ENCODE measurements at places on chromosomes 3 and 15.

DNA sequence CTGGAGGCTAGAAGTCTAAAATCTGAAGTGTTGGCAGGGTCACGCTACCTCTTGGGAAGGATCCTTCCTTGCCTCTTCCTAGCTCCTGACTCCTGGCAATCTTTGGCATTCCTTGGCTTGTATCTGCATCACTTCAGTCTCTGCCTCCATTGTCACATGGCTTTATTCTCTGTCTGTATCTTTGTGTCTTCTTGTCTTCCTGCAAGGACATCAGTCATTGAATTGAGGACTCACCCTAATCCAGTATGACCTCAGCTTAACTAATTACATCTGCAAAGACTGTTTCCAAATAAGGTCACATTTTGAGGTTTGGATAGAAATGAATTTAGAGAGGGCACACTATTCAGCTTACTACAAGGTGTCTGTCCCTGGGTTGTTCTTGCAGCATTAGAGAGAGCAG, 31.1 kb upstream of the UTS2B start:
- no peak for DNase-seq

- no peak for DNase-seq
Observed at GRCh38 chr3:31529421-31529820, 3.3 kb upstream of the STT3B start.

DNA sequence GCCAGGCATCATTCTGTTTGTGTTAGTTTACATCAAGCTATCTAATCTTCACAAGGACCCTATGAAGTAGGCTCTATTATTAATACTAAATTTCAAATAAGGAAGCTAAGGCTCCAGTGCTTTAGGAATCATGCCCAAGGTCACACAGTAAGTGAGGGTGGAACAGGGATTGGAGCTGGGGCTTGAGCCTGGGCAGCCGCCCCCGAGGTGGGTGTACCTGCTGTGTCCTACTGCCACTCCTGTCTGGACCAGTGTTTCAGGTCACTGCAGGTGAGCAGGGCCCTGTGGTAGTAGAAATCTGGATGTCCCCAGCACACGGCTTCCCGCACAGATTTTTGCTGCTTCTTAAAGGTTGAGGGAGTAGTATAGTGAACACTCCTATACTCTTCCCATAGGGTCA, 6.5 kb downstream of the KLF13 start:
- no peak for DNase-seq

- DNase-seq, result no peak
Observed at GRCh38 chr3:146781606-146782005, 176.5 kb upstream of the PLSCR5 start.

GRCh38 chr3:130644628-130645253, 101.9 kb downstream of the PIK3R4 start:
- DNase-seq, result no peak

DNA sequence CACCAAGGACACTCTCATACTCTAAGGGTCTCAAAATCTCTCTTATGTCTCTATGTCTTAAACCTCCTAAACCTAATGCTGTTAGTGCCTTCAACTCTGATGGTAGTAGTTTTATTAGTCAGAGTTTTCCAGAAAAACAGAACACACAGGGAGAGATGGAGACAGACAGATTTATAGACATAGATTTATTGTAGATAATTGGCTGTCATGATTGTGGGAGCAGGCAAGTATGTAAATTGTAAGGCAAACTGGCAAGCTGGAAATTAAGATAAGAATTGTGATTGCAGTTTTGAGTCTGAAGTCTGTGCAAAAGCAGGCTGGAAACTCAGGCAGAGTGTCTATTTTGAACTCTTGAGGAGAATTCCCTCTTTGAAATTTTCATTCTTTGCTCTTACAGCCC, 96.3 kb upstream of the ROBO1 start:
- no peak for DNase-seq

DNA sequence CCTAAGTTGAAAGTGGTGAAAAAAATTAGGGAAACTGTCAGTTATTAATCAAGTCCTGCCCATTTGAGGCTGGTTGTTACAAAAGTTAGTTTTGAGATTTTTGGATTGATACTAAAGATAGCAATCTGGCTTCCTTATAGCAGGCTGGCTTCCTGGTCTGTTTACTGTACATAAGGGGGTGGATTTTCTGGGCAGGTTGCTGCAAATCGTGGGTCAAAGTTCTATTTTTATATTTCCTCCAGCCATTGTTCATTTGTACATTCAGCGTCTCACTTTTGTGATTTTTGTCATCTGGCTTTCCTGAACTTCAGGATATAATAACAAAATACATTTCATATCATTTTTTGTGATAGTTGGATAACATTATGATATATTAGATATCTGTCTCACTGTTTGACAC, 49.5 kb downstream of the CLDN1 start:
- DNase-seq, result no peak

DNA sequence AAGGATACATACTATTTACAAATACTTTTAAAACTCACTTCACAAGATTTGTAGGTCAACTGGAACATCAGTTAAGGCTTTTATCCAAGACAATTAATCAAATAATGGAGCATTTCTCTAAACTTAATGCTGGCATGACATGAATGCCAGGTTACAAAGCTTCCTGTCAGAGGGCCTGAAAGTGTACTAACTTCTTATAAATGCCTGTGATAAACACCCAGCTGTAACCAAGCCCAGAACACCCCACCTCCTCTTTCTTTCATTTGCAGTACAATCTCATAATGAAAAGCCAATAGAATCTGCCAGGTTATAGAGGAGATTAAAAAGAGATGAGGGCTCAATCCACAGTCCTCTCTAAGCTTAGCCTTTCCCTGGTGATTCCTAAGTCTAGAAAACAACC, 214.4 kb downstream of the OSBPL10 start:
- no peak for DNase-seq

DNA sequence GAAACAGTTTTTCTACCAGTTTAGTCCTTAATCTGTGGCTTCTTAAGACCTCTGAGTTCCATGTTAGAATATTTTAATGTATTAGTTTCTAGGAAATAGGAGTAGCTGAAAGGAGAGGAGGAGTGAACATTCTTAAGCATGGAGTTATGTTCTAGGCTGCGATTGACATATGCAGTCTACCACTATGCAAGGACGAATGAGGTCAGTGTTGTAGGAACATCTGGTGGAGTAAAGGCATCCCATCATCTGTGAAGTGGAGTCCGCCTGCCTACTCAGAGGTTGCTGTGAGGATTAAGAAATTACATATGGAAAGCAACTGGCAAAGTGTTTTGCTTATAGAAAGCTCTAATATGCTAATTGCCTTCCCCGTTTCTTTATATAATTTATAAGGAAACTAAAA, 45.1 kb downstream of the SNAPC5 start:
- no peak for DNase-seq

- no peak for DNase-seq
Observed at GRCh38 chr15:83106994-83107840, at the start of gene TM6SF1. TM6SF1 (plus strand) TSS chr15:83107645; CDS start chr15:83107681, 36 bp downstream.

DNA sequence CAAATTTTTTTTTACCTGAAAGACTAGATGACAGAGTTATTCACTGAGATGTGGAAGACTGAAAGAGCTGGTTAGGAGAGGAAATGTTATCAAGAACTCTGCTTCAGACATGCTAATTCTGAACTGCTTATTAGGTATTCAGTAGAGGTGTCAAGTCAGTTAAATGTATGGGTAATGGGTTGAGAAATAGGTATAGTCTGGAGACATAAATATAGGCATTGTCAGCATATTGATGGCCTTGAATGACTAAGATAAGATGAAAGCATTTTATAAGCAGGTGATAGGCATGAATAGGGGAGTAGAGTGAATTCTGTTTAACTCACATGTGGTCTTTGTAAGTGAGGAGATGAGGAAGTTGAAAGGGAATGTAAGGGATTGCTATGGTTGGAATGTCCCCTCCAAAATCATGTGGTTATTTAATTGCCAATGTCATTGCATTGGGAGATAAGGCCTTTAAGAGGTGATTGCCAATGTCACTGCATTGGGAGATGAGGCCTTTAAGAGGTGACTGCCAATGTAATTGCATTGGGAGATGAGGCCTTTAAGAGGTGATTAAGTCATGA, 904.2 kb downstream of the CADM2 start:
- no peak for DNase-seq

DNA sequence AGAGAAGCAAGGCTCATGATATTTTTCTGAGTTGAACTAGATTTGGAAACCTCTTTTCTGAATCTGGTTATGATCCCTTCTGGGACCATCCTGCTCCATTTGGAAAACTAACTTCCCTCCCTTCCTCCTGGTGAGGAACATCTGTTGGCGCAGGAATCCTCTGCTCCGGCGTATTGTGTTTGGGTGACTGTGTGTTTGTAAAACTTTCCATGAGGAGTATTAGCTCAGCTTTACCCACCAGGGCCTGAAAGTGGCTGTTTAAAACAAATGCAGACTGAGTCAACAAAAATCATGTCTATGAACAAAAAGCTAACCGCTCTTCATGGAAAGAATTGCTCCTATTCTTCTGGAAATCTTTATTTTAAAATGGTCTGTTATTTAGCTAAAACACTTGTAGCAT, 17.7 kb downstream of the STARD9 start:
- DNase-seq, result no peak

- no peak for DNase-seq
Observed at GRCh38 chr15:90075420-90076289, 26.6 kb downstream of the IDH2 start.

GRCh38 chr15:40239693-40240618, 1.1 kb downstream of the PAK6 start:
- DNase-seq, result no peak

GRCh38 chr15:87619161-87619960, 637.2 kb downstream of the NTRK3 start:
- DNase-seq, result no peak

DNA sequence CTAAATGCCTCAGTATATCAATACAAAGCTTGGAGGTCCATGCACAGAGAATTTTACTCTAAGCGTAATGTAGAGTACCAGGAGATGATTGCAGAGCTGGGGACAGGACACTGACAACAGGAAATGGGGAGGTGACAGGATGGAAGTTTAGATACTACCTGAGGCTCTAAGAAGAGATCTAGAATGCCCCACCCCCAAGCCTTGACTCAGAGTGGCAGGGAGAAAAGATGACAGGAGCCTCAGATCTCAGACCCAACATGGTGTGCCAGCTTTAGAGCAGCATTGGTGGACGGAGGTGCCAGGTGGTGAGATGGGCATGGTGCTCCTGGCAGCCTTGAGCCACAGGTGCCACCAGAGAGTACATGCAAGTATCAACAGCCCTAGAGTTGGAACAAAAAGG, 62.5 kb downstream of the LYZL4 start:
- no peak for DNase-seq

DNA sequence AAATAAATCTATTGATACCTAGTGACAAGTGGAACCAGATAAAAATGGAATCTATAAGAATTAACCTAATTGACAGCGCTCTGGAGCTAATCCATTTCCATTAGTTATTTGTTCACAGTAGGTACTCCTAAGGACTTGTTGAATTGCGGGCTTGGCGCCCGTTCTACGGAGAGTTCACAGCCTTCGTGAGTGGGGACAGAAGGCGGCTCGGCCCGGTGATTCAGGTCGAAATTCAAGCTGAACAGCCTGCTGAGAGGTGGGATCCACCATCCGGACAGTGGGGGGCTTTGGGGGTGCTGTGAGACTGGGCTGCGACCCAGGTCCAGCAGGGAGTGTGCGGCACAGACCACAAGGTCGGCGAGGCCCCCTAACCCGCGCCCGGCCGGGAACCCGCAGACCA, 779 bp upstream of the CTNNB1 start:
- no peak for DNase-seq

DNA sequence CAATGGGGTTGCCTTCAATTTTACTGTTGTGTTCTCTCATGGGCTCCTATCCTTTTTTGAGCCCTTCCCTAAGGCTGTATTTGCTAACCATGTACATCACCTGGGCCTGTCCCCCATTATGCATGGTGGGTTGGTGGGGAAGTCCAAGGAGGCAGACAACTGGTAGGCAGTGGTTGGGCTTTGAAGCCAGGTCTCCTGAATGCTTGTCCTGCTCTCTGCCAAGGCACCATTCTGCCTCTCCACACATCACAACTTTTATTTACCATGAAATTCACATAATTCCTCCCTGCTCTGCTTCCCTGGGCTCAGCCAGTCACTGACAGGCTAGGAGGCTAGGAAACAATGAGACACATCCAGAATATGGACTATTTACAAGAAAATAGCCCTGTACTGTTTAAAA, 41.0 kb upstream of the COPB2 start:
- DNase-seq, result no peak

DNA sequence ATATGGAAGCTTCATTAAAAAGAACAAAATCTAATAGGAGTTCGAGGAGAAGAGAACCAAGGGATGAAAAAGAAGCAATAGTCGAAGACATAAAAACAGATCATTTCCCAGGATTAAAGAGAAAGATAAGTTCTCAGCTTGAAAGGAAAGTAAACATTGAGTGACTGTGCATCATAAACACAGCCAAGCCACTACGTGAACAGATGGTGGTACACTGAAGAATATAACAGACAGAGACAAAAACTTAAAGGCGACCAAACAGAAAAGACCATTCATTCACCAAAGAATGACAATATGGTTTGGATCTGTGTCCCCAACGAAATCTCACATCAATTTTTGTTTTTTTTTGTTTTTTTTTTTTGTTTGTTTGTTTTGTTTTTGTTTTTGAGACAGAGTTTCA, 210.8 kb upstream of the LINGO1 start:
- DNase-seq, result no peak

DNA sequence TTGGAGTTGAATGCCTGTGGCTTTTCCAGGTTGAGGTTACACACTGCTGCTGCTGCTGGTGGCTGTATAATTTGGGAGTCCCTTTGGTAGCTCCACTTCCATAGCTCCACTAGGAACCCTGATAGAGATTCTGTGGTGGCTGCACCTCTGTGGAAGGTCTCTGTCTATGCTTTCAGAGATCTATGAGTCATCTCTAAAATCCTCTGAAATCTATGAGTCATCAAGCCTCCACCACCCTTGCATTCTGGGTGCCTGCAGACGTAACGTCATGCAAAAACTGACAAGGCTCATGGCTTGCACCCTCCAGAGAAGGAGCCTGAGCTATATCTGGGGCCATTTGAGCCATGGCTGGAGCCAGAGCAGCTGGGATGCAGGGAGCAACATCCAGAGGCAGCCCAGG, 1037.0 kb upstream of the CFAP20DC start:
- no peak for DNase-seq

DNA sequence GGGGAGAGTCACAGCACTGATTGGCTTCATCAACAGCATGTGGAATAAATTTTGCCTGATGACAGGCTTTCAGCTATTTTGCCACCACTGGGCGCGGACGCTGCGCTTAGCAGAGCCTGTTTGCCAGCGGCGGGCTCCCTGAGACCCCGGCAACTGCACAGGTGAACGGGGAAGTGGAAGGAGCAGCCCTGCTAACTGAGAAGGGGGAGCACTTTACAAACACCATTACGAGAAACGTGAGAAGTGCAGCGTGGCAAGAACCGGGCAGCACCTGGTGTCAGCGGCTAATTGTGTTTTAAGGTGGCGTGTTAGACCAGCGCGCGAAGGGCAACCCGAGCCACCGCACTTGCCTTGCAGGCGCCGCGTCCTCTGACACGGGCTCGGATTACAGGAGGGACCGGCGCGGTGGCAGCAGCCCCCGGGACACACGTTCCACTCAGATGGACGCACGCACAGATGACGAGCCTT, 307.8 kb upstream of the ARRDC4 start:
- DNase-seq, result no peak

Measured in cortex of kidney (tissue), 1 donor.